ENCODE measurements at places on chromosomes 7 and 10.

DNA sequence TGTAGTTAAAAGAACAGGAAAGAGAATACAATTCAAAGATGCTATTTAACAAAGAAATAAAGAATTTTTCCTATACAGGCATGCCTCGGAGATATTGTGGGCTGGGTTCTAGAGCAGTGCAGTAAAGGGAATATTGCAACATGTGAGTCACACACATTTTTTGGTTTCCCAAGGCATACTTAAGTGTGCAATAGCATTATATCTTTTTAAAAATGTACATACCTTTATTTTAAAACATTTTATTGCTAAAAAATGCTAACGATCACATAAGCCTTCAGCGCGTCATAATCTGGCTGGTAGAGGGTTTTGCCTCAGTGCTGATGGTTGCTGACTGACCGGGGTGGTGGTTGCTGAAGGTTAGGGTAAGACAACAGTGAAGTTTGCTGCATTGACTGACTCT lies 54.4 kb downstream of the ESYT2 start:
- no peak for DNase-seq

- no peak for DNase-seq
These were observed 40.0 kb upstream of the BMPR1A start for GRCh38 chr10:86716466-86716865.

DNA sequence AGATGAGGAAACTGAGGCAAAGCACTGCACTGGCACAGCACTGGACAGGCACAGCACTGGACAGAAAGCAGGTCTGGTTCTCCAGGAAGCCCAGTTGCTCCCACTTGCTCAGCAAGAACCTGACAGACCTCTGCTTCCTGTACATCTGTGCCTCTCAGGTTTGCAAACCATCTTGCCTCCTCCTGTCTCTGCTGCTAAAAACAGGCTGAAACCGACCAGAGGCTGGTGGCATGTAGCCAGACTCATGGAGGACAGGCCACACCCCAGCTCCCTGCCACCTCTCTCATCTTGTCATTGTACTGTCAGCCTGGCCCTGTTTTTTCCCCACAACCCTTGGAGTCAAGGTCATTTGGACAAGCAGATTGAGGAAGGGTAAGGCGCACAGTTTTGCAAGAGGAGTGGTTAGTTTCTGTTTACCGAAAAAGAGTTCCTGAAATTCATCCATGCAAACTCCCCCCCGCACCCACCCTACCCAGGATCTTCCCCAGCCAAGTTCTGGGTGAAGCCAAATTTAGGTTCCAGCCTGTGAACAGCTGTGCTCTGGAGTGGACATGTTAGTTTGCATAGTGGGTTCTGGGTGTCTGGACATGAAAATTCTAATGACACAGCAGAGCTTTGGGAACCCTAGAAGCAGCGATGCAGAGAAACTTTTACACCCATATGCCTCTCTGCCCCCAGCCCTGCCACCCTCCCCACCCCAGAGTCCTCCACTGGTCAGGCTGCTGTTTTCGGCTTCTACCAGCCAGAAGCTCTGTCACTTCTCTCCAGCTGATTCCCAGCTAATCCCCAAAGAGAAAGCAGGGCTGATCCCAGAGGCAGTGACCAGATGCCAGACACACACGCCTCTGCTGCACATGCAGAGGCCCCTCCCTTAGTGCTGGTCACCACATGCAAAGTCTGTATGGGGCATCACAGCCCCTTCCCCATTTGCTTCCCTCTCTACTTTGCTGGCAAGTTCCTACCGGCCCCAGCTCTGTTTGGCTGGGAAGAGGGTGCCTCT lies 8.5 kb upstream of the C10orf105 start:
- peak; percentile 54 for DNase-seq

- no peak for DNase-seq
These were observed 568.3 kb downstream of the INHBA start for GRCh38 chr7:41134300-41135255.

DNA sequence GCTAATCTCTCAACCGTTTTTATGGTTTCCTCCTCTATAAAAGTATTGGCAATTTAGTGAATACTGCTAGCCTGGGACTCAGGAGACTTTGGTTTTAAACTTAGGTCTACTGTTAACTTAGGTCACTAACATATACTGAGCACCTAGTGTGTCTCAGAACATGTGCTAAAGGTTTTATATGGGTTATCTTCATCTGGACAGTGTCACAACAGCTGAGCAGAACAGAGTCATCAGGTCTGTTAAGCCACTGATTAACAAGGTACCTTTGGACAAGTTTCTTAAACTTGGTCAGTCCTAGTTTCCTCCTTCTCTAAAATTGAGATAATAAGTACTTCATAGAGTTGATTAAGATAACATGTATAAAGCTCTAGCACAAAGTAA lies 30.6 kb downstream of the NET1 start:
- no peak for DNase-seq

GRCh38 chr7:7569081-7569527 lies 2.4 kb downstream of the MIOS start:
- DNase-seq, result no peak

GRCh38 chr7:43639858-43640491 lies 57.1 kb downstream of the STK17A start:
- no peak for DNase-seq

- peak; percentile 27 for DNase-seq
These were observed 642 bp downstream of the STK32C start for GRCh38 chr10:132306864-132307751.

GRCh38 chr10:119237722-119238436 lies 30.5 kb downstream of the GRK5 start:
- no peak for DNase-seq

GRCh38 chr7:94787285-94787684 lies 120.1 kb upstream of the PPP1R9A start:
- no peak for DNase-seq

DNA sequence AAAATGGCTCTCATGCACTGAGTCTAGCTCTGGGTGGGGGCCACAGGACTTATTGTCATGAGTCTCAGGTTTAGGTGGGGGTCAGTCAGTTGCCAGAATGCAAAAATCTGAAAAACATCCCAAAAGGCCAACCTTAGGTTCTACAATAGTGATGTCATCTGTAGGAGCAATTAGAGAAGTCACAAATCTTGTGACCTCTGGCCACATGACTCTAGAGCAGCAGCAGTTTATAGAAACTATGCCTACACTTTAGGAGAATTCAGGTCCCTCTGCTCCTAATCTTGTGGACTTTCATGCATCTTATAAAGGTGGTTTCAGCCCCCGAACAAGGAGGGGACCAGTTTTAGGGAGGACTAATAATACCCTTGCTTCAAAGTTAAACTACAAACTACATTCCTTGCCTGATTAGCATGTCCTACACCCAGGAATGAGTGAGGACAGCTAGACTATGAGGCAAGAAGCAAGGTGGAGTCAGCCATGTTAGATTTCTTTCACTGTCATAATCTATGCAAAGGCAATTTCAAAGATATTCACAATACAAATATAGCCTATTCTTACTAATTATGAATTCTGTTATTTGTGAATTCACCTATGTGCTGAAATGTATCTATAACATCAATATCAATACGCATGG lies 123.5 kb upstream of the ADCY1 start:
- DNase-seq, result no peak

DNA sequence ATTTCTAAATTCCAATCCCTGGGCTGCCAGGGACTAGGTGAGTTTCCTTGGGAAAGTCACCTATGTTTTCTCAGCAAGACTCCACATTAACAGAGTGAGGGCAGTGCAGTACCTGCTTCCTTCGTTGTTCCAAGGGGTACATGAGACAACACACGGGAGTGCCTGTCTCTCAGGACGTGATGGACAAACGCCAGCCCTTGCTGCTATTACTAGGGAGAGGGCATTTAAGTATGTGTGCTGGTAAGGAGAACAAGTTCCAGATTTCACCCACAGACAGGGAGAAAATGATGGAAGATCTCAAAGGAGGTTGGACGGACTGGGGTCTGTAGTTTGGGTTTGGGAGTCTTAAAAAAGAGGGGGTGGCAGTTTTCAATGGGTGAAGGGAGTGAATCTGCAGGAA lies 195.7 kb downstream of the HERPUD2 start:
- no peak for DNase-seq

DNA sequence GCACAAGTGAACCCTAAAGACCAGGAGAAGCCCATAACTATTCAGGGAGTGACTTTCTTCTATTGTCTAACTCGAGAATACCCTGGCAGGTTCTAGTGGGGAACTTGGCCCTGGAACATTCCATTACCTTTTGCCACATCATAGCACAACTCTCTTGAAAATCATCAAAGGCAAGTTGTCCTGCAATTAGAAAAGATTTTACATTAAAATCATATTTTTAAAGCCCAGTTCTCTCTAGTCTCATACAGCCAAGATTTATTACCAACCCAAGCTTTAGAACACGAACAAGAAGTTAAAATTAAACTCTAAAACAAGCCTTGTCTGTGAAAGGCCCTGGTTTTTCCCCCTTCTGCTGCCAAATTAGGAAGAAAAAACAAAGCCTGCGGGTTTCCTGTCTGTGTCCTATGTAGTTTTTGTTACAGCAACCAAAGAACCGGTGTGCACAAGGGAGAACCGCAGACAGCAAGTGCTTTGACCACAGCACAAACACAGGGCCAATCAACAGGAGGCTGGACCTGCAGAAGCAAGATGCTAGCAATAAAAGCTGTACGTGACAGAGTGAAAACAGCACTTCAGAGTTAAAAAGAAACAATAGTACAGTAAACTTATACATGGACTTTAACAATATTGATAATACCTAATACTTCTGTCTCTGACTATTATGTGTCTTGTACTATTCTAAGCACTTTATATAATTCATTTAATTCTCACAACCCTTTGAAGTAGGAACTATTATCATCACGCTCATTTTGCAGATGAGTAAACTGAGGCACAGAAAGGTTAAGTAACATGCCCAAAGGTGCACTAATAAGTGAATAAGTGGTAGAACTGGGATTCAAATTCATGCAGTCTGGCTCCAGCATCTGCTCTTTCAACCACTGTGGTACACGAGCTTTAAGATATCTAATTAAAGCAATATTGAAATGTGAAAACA lies 65.8 kb downstream of the STK17A start:
- DNase-seq, result peak; percentile 54

DNA sequence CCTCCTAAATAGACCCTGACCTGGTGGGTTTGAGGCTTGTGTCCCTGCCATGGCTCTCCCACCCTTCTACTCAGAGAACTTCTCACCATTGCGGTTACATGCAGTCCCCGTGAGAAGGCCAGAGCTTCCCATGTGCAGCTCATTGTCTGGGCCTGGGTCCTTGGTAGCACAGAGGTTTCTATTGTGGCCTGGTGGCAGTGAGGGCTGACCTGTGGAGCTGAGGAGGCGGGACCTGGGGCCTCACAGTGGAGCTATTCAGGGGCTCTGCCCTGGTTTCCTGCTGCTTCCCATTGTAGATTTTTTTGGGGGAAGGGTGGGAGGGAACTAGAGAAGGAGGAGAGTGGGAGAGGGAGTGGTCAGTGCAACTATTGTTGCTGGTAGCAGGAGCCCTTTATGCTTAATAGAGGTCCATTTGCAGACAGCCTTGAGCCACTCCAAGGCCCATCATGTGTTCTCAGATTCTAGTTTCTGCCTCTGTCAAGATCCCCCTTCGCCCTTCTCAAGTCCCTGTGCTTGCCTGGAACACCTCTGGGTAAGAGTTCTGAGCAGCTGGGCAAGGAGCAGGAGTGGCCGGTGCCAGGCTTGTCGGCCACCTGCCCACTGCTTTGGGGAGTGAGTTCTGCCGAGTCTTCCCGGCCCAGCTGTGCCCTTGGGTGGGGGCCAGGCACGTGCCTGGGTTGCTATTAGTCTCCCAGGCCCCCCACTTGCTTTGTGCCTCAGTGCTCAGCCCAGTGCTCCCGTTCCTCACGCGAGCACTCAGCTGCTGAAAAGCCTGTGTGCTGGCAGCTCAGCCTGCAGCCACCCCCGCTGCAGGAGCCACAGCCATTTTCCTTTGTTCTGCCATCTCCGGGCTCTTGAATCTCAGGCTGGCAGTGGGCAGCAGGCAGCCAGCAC lies 10.7 kb downstream of the TSPAN14 start:
- DNase-seq, result no peak

- no peak for DNase-seq
These were observed 21.0 kb upstream of the ABI1 start for GRCh38 chr10:26881600-26882331.

GRCh38 chr7:127650847-127651555 lies 993 bp upstream of the SND1 start:
- DNase-seq, result no peak

DNA sequence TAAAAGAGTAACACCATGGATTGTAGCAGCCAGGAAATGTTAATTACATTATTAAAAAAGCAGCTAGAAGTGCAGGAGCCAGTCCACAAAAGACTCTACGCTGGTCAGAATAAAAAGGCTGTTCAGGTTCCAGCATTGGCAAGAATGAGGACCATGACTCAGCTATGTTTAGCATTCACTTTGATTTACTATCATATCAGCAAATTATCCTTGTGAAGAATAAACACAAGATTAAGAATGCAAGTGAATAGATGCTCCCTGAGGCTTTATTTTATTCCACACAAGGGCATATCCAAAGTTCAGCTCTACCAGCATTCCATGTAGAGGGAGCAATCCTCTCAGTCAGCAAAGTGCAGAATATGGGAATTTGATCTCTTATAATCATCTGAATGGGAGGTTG lies 13.6 kb downstream of the DGKB start:
- DNase-seq, result no peak

GRCh38 chr7:151086802-151087244 lies 548 bp downstream of the AGAP3 start:
- DNase-seq, result peak; percentile 28

- no peak for DNase-seq
These were observed at the start of gene HOXA5 for GRCh38 chr7:27143023-27143949. HOXA5 (minus strand) TSS chr7:27143681; CDS start chr7:27143607, 74 bp downstream.

DNA sequence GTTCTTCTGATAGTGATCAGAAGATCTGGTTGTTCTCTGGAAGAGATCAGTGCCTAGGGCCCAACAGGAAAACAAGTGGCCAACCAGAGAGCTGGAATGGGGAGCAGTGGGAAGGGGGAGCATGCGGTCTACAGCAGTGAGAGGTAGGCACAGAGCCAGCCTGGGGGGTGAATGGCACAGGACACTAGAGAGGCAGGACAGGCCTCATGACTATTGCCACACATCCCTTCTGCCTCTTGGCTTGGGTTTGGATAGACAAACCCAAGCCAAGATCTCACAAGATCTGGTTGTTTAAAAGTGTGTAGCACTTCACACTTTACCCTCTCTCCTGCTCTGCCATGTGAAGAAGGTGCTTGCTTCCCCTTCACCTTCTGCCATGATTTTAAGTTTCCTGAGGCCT lies 224.4 kb downstream of the ARHGAP12 start:
- DNase-seq, result no peak

- no peak for DNase-seq
These were observed 5.4 kb downstream of the TRDMT1 start for GRCh38 chr10:17196045-17196444.

DNA sequence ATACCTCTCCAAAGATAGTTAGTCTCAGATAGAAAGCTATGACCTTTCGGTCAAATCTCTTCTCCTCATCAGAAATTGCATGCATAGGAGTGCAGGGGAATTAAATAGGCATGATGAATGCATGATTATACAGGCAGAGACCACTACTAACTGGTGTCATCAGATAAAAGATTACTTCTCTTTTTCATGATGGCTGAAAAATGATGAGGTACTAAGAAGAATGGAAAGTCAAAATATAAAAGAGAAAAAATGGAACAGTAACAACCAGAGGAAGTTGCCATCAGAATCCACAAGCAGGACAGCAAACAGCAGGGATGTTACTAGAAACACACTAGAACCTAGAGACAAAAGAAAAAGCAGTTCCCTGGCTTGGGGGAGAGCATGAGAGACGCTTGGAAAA lies 31.6 kb downstream of the CTTNBP2 start:
- DNase-seq, result no peak
